ENCODE measurements at places on chromosomes 2 and 18.

GRCh38 chr2:167686691-167687090, 560.7 kb downstream of the STK39 start:
- DNase-seq, result no peak

DNA sequence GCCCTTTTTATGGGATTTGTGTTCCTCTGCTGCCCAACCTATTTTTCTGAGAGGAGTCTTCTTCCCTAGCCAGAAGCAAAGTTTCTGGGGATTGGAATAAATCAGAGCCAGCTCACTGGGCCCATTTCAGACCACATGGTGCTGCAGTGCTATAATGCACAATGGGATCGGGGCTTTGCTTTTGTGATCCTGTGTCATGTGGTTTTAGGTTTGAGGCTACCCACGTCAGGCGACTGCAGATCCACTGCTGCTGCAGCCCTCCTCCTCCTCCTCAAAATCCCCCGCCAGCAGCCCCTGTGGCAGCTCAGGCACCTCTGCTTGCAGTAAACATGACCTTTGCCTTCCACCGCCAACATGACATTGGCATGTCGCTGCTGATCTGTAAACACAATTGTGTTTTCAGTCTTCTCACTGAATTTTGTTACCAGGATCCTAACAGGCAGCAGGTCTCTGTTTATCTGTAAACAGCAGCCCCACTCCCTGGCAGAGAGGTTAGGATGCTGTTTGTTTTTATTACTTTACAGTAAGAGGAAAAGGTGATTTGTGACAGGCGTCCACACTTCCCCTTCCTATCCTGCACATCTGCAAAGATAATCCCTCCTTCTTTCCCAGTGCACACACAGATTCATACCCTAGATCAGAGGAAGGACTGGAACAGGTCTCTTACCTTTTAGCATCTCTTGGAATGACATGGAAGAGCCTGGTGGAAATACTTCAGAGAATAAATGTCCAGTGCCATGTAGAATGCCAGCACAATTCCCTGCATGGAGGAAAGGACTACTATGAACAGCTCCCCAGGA, 130.8 kb downstream of the FOXI3 start:
- no peak for DNase-seq

DNA sequence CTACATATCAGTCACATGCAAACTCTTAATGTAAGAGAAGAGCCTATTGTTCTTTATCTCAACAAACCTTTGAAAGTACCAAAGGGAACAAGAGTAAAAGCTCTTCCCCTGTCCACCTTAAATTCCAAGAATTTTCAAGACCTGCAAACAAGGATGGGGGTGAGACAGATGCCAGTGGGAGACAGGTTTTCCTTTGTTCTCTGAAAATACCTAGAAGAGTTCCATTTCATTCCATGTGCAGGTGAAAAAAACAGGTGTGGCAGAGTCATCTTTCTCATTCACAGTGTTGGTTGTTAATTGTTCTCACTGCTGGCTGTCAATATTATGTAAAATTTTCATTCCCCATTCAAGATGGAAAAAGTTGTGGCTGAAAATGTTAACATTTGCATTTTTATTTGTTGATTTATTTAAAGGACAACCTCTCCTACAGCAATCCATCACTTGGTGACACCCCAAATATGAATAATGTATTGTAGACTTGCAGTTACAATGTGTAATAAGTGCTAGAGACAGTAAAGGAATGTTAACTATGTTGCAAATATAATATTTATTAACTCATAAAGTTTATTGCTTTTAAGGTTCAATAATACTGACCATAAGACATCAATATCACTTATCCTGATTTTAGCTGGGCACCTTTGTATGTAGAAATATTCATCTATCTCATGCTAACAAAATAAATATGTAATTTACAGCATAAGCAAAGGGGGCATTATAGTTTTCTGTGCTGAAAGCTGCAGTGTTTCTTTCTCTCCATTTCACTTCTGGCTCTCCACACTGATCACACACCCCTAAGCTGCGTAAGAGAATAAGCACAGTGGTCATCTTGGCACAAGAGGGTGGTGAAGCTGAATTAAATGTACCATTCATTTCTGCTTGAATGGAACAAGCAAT, 347.0 kb downstream of the KIAA1328 start:
- DNase-seq, result no peak

DNA sequence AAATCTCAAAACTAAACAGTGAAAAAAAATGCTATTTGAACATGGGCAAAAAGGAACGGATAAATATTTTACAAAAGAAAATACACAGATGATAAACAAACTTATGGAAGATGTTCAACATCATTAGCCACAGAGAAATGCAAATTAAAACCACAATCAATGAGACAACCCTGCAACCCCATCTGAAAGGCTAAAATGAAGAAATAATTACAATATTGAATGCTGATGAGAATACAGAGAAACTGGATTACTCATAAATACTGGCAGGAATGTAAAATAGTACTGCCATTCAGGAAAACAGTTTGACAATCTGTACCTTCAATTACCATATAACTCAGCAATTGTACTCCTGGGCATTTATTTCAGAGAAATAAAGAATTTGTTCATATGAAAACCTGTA, 193.1 kb upstream of the UBE2E3 start:
- DNase-seq, result no peak

- DNase-seq, result no peak
Measured at GRCh38 chr2:27636766-27637165, 7.9 kb downstream of the GPN1 start.

- DNase-seq, result no peak
Measured at GRCh38 chr18:26383454-26384270, 157.4 kb downstream of the TAF4B start.

All from SW 1271 (cell line).